ENCODE measurements at places on chromosomes 2 and 18. TPM values are rescaled to one million over a fixed set of nuclear protein-coding genes. Genes with fewer than 3 reads are reported as not detected.
A peak's percentile ranks its signal among the peaks of the same experiment; 100 is the strongest.

- H3K27me3 ChIP-seq, result no peaks in the 10 kb centered on the region
- H3K36me3 ChIP-seq, result no peaks in the 10 kb centered on the region
- H3K27ac ChIP-seq, result no peak overlapping the region
Observed at GRCh38 chr2:113000436-113000835, 4.8 kb upstream of the IL36A start.

DNA sequence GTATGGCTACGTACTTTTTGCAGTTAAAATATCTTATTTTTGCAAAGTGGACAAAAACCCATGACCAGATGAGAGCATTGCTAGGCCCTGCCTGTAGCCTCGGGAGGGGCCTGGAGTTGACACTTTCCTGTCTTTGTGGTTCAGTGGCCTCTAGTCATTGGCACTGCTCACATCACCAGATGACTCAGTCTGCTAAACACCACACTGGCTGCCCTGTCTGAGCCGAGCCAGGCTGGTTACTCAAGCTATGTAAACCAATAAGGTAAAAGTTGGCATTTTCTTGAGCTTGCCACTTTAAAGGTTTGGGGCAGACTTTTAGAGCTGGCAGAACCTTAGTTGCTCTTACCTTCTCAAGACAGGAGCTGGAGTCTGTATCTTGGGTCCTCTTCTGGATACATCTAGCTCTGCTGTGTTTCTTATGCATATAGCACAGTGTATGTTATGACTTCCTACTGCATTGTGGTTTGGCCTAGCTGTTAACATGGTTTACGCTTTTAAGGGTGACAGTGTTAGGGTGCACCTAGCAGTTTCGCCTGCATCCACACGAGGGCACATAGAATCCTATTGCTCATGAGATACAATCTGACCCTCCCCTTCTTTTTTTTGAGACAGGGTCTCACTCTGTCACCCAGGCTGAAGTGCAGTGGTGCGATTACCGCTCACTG, 76.4 kb downstream of the AP1S3 start:
- H3K27ac ChIP-seq, result peak overlapping the region; percentile 51
- H3K36me3 ChIP-seq, result no peaks in the 10 kb centered on the region
- no peak for DNase-seq
- H3K4me3 ChIP-seq, result no peak overlapping the region

- peaks cover 18% of the 10 kb centered on the region for H3K36me3 ChIP-seq
- H3K4me1 ChIP-seq, result no peaks in the 10 kb centered on the region
- DNase-seq, result no peak
- no peaks in the 10 kb centered on the region for H3K27me3 ChIP-seq
- no peak overlapping the region for H3K4me3 ChIP-seq
Observed at GRCh38 chr2:233460726-233461441, 105.7 kb downstream of the USP40 start.

DNA sequence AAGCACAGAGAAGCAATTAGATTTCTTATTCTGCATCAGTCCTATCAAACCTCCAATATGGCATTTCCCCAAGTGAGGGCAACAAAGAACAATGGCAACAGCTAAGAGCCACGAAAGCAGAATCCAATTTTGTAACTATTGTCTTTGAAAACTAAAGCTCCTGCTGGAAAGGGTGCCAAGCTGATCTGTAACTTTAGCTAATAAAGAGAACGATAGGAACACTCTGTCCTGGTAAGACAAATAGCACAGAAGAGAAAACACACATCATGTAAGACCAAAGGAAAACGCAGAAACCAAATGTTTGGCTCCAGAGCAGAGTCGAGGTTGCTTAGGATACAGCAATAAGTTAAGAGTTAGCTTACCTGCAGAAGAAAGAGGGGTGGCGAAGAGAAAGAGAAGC, 160.5 kb downstream of the STK39 start:
- no peaks in the 10 kb centered on the region for H3K27me3 ChIP-seq
- no peak overlapping the region for H3K4me3 ChIP-seq
- no peak overlapping the region for H3K27ac ChIP-seq
- no peaks in the 10 kb centered on the region for H3K4me1 ChIP-seq
- H3K36me3 ChIP-seq, result no peaks in the 10 kb centered on the region

DNA sequence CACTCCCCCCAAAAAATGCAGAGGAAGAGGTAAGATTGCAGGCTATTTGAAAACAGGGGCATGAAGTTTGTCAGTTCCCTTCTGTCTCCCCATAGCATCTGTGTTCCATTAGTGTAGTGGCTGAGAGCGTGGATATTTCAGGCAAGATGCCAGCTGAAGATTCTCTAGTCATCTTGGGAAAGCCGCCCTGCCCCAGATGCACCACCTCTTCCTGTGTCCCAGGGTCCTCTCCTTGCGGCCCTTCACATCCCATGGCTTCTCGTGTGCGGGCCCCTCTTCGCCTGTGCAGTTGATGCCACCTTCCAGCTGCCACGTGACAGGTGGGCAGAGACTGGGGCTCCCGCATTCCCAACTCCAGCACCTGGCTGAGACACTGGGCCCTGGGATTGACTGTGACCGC, 16.1 kb downstream of the TMEM127 start:
- DNase-seq, result peak; percentile 39
- H3K4me3 ChIP-seq, result no peak overlapping the region

GRCh38 chr18:58321986-58322385, 278.0 kb downstream of the NEDD4L start:
- peak overlapping the region; percentile 73 for H3K27ac ChIP-seq
- no peak overlapping the region for H3K4me3 ChIP-seq
- H3K36me3 ChIP-seq, result no peaks in the 10 kb centered on the region
- peaks cover 6% of the 10 kb centered on the region for H3K4me1 ChIP-seq
- DNase-seq, result peak; percentile 69

- no peaks in the 10 kb centered on the region for H3K36me3 ChIP-seq
- no peaks in the 10 kb centered on the region for H3K27me3 ChIP-seq
- DNase-seq, result no peak
- peaks cover 25% of the 10 kb centered on the region for H3K4me1 ChIP-seq
- no peak overlapping the region for H3K27ac ChIP-seq
- H3K4me3 ChIP-seq, result no peak overlapping the region
Observed at GRCh38 chr2:46669996-46670793, 190.8 kb downstream of the TMEM247 start.

DNA sequence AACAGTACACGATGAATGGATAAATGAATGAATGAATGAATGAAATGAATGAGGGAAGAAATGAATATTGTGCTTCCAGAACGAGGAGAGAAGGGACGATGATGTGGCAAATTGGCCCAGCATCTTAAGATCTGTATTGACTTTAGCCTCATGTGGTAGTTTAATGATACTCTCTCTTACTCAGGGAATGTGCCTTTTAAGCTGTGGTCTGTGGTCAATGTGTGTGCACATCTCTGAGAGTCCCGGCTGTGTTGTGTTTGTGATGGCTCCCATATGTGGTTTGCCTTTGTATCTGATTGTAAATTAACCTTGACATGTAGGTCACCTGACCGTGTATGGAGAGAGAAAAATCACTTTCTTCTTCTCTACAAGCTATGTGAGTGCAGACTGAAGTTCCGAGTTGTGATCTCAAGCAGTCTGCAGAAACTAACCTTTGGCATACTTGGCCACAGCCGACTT, 91.2 kb downstream of the NEDD4L start:
- no peaks in the 10 kb centered on the region for H3K36me3 ChIP-seq
- H3K4me3 ChIP-seq, result no peak overlapping the region
- DNase-seq, result peak; percentile 88
- H3K27me3 ChIP-seq, result no peaks in the 10 kb centered on the region
- H3K27ac ChIP-seq, result no peak overlapping the region
- peaks cover 26% of the 10 kb centered on the region for H3K4me1 ChIP-seq

- no peak overlapping the region for H3K27ac ChIP-seq
- no peak overlapping the region for H3K4me3 ChIP-seq
- peaks cover 8% of the 10 kb centered on the region for H3K4me1 ChIP-seq
- no peaks in the 10 kb centered on the region for H3K36me3 ChIP-seq
- H3K27me3 ChIP-seq, result no peaks in the 10 kb centered on the region
Observed at GRCh38 chr2:178947006-178947405, 102.9 kb downstream of the CCDC141 start.

- no peak overlapping the region for H3K27ac ChIP-seq
- no peak for DNase-seq
- no peak overlapping the region for H3K4me3 ChIP-seq
- no peaks in the 10 kb centered on the region for H3K27me3 ChIP-seq
- H3K4me1 ChIP-seq, result peaks cover 20% of the 10 kb centered on the region
Observed at GRCh38 chr18:76232779-76233178, 262.3 kb downstream of the ZNF516 start.

DNA sequence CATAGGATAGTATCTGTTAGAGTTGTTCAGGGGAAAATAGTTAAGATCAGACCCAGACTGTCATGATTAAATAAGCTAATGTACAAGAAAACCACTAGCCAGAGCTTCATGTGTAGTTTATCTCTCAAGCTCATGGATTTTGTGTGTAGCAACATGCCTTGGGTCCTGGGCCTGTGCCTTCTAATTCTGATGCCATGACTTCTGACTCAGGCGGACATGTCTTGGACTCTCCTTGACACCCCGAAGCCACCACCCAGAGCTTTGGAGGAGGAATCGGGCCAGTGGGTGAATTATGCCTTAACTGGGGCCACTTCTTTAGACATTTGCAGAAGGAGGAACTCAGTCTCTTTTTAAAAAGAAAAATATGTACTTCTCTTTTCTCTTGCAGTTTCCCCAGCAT, 68.7 kb downstream of the NPAS2 start:
- no peaks in the 10 kb centered on the region for H3K36me3 ChIP-seq
- H3K4me1 ChIP-seq, result peaks cover 18% of the 10 kb centered on the region
- no peak overlapping the region for H3K4me3 ChIP-seq
- no peak for DNase-seq

- no peak overlapping the region for H3K27ac ChIP-seq
- no peak for DNase-seq
- H3K4me1 ChIP-seq, result peaks cover 11% of the 10 kb centered on the region
- H3K27me3 ChIP-seq, result no peaks in the 10 kb centered on the region
- H3K4me3 ChIP-seq, result no peak overlapping the region
Observed at GRCh38 chr18:6871566-6871965, 142.1 kb downstream of the ARHGAP28 start.

DNA sequence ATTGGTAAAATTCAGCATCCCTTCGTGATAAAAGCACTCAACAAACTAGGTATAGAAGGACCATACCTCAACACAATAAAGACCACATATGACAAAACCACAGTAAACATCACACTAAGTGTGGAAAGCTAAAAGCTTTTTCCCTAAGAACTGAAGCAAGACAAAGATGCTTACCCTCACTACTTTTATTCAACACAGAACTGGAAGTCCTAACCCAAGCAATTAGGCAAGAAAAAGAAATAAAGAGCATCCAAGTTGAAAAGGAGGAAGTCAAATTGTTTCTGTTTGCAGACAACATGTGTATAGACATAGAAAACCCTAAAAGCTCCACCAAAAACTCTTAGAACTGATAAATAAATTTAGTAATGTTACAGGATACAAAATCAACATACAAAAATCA, 271.7 kb downstream of the RBM43 start:
- H3K36me3 ChIP-seq, result no peaks in the 10 kb centered on the region
- H3K4me1 ChIP-seq, result no peaks in the 10 kb centered on the region
- no peak overlapping the region for H3K4me3 ChIP-seq
- no peak overlapping the region for H3K27ac ChIP-seq

DNA sequence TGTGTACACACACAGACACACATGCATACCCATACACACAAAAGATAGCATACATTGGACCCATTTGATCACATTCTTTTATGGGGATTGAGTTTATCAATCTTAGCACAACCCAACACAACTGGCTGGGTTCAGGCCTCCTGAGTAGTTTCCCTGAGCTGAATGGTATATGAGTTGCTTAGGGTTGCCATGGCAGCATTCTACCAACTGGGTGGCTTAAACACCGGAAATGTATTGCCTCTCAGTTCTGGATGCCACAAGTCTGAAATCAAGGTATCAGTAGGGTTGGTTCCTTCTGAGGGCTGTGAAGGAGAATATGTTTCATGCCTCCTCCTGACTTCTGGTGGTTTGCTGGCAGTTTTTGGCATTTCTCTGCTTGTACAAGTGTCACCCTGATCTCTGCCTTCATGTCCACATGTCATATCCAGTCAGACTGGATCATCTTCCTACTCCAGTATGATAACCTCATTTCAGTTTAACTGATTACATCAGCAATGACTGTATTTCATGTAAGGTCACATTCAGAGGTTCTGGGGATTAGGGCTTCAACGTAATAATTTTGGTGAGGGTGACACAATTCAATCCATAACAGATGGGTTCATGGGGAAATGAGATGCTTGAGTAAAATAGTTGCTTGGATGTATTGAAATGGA, 212.7 kb downstream of the KCNE4 start:
- H3K27me3 ChIP-seq, result no peaks in the 10 kb centered on the region
- no peak overlapping the region for H3K4me3 ChIP-seq
- DNase-seq, result no peak
- no peak overlapping the region for H3K27ac ChIP-seq

DNA sequence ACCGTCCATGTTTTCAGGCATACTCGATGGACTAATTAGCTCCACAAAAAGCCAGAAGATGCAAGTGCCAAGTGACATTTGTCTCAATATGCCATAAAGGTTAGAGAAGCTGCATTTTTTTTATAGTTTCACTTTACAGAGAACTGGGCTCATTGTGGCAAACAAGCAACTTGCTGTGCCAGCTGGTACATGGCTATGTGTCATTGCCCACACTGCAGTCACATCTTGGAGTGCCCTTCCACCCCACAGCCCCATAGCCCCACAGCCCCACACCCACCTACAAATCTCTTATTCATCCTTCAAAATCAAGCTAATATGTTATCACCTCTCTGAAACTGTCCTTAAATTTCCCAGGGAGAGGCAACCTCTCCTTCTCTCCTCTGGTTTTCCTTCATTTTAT, 451.9 kb downstream of the ARHGAP15 start:
- DNase-seq, result no peak
- no peaks in the 10 kb centered on the region for H3K36me3 ChIP-seq
- no peak overlapping the region for H3K27ac ChIP-seq
- no peak overlapping the region for H3K4me3 ChIP-seq
- no peaks in the 10 kb centered on the region for H3K27me3 ChIP-seq

- H3K4me1 ChIP-seq, result peaks cover 6% of the 10 kb centered on the region
- no peak overlapping the region for H3K27ac ChIP-seq
- H3K36me3 ChIP-seq, result no peaks in the 10 kb centered on the region
- no peaks in the 10 kb centered on the region for H3K27me3 ChIP-seq
- no peak for DNase-seq
Observed at GRCh38 chr18:57984490-57985115, 59.4 kb upstream of the NEDD4L start.

GRCh38 chr2:235523486-235524150, 29.8 kb downstream of the AGAP1 start:
- H3K4me1 ChIP-seq, result peaks cover 24% of the 10 kb centered on the region
- H3K4me3 ChIP-seq, result no peak overlapping the region
- H3K27me3 ChIP-seq, result no peaks in the 10 kb centered on the region
- H3K27ac ChIP-seq, result no peak overlapping the region
- DNase-seq, result no peak
- H3K36me3 ChIP-seq, result no peaks in the 10 kb centered on the region

Gene CIB4
- total RNA-seq, result not detected

Gene DCC
- total RNA-seq, result 4.6 TPM

Gene POTEF
- total RNA-seq, result 0.09 TPM

Gene MTLN
- total RNA-seq, result 29.4 TPM

Gene TCF23
- total RNA-seq, result 0.18 TPM

Gene KCNF1
- total RNA-seq, result 0.83 TPM

Gene ZBTB7C
- total RNA-seq, result 10.9 TPM

Gene TOGARAM2
- 19.8 TPM for total RNA-seq

Gene MC5R
- total RNA-seq, result not detected

Gene MYO5B
- total RNA-seq, result 25.6 TPM

Gene BCL2L11
- 24.2 TPM for total RNA-seq

All from lung (tissue), 17 donors.